ENCODE measurements at places on chromosomes 16 and 17. TPM values are rescaled to one million over a fixed set of nuclear protein-coding genes. Genes with fewer than 3 reads are reported as not detected.
A peak's percentile ranks its signal among the peaks of the same experiment; 100 is the strongest.

Gene ARL5C
- not detected for total RNA-seq

DNA sequence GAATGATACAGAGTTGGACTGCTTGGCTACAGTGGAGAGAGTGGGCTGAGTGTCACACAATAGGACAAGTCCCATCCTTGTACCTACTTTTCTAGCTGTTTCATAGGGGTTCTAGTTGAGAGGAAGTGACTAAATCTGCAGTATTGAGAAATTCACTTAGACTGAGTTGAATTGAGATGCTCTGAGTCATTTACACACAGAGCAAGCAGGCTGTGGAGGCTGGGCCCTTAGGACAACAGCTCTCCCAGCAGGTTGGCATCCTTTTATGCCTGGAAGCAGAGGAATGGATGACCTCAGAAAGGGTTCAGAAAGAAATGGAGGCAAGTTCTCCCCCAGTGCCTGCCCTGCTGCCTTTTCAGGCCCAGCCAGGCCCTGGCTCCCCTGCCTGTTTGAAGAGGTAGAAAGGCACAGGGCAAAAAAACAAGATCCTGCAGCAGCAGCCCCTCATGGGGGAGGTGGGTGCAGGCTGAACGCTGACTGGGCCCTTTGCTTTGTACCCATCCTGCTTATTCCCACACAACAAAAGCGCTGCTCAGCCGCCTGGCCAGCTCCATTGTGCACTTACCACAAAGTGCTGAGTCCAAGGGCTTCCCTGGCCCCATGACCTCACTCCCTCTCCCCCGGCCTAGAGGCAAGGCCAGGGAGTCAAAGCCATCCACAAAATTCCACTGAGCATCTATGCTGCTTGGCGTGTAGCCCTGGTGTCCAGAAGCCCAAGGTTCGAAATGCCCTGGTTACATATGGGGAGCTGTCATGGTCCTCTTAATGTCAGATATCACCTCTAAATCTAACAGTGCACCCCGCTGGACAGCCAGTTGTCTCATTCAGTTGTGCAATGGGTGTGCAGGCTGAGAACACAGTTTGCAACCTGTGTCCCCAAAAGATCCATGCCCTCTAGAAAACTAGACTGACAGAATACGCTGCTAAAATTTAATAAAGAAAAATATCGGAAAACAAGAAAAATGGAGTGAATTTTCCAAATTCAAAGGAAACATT is 5.4 kb upstream of the CRYBA1 start:
- peak overlapping the region; percentile 86 for H3K27ac ChIP-seq
- H3K4me1 ChIP-seq = peaks cover 19% of the 10 kb centered on the region

GRCh38 chr17:77882481-77883212 is 75.9 kb upstream of the TNRC6C start:
- H3K4me1 ChIP-seq = peaks cover 24% of the 10 kb centered on the region
- no peak overlapping the region for H3K4me3 ChIP-seq
- H3K27ac ChIP-seq = peak overlapping the region; percentile 41
- H3K36me3 ChIP-seq = no peaks in the 10 kb centered on the region
- no peaks in the 10 kb centered on the region for H3K27me3 ChIP-seq

Gene PLA2G10
- total RNA-seq = not detected

DNA sequence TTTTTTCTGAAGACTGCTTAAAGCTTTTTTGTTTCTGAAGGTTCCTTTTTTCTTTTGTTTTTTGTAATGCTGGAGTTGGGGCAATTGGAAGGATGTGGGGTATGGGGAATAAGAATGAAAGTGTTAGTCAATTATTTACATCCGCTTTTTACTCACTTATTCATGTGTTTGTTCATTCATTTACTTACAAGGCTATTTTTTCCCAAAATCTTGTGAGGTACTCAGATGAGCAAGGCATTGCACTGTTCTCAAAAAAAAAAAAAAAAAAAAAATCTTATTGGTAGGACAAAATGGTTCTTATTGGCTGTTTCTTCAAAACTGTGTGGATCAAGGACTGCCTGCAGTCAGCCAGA is 55.7 kb downstream of the PLD6 start:
- H3K27ac ChIP-seq = peak overlapping the region; percentile 79
- H3K4me3 ChIP-seq = no peak overlapping the region
- peaks cover 48% of the 10 kb centered on the region for H3K36me3 ChIP-seq
- H3K27me3 ChIP-seq = no peaks in the 10 kb centered on the region
- no peak for DNase-seq

- H3K4me1 ChIP-seq = peaks cover 5% of the 10 kb centered on the region
- DNase-seq = peak; percentile 89
- peak overlapping the region; percentile 66 for H3K4me3 ChIP-seq
- peaks cover 20% of the 10 kb centered on the region for H3K36me3 ChIP-seq
- H3K27me3 ChIP-seq = no peaks in the 10 kb centered on the region
- H3K27ac ChIP-seq = peak overlapping the region; percentile 84
Measured at GRCh38 chr17:44071198-44071520, 624 bp downstream of the G6PC3 start.

DNA sequence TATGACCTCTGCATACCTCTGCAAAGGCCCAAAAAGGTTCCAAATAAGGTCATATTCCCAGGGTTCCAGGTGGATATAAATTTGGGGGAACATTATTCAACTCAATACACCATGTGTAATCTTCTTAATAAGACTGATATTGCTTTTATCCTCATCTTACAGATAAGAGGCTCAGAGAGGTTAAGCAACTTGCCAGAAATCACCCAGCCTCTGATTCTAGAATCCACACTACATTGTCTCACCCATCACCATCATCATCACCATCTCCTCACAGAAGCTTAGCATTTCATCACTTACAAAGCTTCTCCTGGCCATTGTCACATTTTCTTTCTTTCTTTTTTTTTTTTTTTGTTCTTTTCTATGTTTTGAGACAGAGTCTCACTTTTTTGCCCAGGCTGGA is 15.4 kb upstream of the KIFC3 start:
- no peak for DNase-seq
- no peak overlapping the region for H3K4me3 ChIP-seq
- H3K4me1 ChIP-seq = peaks cover 4% of the 10 kb centered on the region

Measured in ascending aorta (tissue), 2 donors.